Right atrium auricular region (tissue), 2 donors: ENCODE measurements at places on chromosomes 7 and 10.

DNA sequence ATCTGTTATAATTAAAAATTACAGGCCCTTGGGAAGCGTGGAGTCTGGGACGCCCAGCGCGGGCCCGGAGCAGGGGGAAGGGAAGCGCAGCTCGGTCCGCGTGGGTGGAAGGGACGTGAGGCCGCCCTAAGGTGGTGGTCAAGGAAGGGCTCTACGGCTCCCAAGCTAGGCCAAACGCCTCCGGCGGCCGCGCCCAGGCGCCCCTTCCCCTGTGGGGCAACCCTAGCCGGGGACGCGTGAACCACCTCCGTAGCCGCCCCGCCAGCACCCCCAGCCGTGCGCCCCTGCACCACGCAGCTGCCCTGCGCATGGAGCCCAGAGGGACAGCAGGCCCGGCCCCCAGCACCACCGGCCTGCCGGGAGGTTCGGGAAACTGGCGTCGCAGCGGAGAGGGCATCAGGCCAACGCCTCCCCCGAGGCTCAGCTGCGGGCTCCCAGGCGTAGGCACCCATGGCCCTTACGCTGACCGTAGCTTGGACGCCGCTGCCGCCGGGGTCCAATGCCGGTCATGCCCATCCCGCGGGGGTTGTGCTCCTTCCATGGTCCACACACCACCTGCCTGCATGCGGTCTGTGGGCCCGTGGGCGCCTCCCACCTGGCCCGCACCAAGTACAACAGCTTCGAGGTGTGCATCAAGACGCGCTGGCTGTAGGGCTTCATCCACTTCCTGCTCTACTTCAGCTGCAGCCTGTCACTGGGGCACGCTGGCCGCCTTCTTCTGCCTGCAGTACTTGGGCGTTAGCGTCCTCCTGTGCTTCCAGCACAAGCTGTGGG is 166.7 kb downstream of the SEPTIN7 start:
- no peak for DNase-seq

DNA sequence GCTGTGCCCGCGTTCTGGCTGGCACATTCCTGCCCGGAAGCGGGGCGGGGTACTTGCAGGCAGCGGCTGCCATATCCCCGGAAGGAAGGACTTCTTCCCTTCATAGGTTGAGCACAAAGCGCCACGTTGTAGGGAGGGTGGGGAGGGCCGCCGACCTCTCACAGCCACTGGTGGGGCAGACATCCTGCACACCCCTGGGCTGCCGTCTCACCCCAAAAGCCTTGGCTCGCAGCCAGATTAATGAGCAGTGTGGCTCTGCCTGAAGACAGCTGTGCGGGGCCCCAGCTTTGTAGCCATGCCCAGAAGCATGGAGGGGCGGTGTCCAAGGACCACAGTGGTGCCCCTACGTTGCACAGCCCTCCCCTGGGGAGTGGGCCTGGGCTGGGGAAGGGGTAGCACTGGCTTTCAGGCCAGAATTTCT is 54.3 kb upstream of the DPYSL4 start:
- no peak for DNase-seq

DNA sequence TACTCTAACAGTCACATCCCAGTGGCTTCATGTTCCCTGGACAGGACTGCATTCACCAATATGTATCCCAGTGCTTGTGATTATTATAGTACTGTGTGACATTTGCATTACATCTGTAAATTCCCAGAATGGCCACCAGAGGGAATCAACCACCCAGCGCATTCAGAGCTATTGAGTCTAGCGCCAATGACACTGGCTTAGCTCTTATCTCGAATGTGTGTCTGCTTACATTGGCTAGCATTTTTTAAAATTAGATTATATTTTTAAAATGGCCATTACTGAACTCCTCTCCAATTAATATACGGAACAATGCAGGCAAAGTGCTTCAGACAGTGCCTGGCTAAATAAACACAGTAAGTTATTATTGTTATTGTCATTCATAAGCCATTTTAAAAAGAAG is 36.3 kb downstream of the TRIL start:
- DNase-seq, result no peak

- DNase-seq, result no peak
These were observed 9.1 kb downstream of the TTYH3 start for GRCh38 chr7:2640846-2641316.

DNA sequence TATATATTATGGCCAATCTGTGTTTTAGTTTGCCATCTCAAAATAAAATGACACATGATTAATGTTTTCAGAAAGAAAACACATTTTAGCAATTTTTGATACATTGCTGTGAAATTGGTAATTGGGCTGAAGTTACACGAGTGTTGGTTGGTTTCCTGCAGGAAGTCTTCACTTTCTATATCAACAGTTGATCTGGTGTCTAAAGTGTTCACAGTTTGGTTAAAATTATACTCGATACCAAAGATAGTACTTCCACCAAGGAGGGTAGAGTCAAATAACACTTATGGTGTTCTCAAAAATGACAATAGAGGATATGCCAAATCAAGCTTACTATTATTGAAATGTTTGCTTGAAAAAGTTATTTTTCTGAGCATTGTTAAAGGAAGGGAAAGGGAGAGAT is 120.3 kb upstream of the GLCCI1 start:
- no peak for DNase-seq

- no peak for DNase-seq
These were observed 224.0 kb upstream of the PLXDC2 start for GRCh38 chr10:19592276-19592675.

- no peak for DNase-seq
These were observed 27.5 kb downstream of the PVRIG start for GRCh38 chr7:100247152-100247757.

GRCh38 chr7:90271753-90272152 is 26.8 kb downstream of the CFAP69 start:
- no peak for DNase-seq

GRCh38 chr10:120335553-120335952 is 121.5 kb upstream of the PLPP4 start:
- DNase-seq, result no peak

- DNase-seq, result no peak
These were observed 14.5 kb upstream of the FAM13C start for GRCh38 chr10:59376846-59377245.

GRCh38 chr7:121604627-121605316 is 208.7 kb upstream of the FAM3C start:
- DNase-seq, result no peak

- DNase-seq, result no peak
These were observed 171.5 kb upstream of the TCF7L2 start for GRCh38 chr10:112778579-112778978.

DNA sequence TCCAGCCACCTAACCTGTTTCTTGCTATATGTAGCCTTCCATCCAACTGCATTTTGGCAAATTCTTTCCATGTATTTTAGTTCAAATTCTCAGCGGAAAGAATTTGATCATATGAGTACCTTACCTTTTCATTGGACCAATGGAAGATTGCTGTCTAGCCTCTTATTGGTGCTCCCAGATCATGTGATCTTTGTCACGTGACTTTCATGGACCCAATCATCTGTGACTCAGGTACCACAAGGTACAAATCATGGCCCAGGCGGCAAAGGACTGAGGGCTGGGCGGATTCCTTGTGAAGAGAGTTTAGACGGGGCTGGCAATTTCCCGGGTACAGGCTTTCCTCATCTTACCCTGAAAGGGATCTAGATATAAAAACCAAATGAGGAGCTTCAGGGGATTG is 85.9 kb upstream of the TBX20 start:
- no peak for DNase-seq

DNA sequence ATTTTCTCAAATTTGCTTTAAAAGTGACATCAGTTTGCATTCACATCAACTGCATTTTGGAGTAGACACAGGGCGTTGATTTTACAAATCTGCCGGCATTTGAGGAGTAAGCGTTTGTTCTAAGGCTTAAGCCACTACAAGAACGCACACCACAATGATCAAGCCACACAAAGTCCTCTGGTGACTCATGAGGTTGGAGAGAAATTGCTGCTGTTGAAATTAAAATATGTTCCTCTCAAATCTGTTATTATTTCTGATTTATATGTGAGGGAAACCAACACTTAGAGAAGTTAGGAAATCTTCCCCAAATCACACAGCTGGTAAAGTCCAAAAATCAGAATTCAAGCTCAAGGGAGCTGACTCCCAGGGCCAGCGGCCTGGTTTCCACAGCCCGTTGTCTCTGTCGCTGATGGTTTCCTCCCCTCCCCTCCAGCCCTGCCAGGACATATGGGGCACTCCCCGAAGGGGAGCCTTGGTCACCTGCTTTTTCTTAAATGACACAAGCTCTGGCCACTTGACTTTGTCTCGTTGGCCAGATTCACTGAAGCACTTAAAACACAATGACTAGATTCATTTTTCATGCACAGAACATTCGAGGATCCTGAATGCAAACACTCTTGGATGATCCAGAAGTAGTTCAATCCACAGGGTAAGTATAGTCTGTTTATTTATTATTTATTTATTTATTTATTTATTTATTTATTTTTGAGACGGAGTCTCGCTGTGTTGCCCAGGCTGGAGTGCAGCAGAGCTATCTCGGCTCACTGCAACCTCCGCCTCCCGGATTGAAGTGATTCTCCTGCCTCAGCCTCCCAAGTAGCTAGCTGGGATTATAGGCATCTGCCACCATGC is 29.2 kb upstream of the KLF6 start:
- no peak for DNase-seq

DNA sequence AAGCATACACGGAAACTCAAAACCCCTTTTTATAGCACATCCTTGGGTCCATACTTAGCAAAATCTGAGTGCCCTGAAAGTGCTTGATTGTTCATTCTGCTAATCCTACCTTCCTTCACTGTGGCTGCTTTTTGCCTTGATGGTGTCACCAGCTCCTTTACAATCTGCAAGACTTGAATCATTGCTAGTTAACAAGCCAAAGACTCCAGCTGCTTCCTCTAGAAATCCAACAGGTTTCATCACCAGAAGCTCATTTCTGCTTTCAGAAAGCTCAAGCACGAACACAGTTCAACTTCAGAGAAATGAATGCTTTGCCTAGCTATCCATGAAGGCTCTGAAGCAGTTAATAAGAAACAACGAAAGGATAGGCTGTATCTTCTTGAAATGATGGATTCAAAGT is 38.0 kb downstream of the USP6NL start:
- no peak for DNase-seq

DNA sequence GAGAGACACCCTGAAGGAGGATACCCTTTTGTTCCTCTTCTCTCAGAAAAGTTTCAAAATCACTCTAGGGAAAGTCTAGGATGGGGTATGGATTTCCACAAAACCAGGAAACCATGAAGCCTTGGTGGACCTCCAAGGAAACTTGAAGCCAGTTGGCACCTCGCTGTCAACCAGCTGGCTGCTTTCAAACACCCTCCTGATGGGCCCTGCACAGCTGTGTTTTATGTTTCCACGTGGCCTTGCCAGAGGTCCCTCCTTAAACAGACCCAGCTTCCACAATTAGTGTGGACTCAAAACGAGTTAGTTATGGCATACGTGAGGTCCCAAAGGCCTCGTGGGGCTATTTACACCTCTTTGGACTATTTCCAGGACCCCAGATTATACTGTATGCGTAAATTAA is 5.9 kb downstream of the PPP1R3A start:
- no peak for DNase-seq

- DNase-seq, result no peak
These were observed 121.1 kb downstream of the WDR11 start for GRCh38 chr10:120972259-120972658.

DNA sequence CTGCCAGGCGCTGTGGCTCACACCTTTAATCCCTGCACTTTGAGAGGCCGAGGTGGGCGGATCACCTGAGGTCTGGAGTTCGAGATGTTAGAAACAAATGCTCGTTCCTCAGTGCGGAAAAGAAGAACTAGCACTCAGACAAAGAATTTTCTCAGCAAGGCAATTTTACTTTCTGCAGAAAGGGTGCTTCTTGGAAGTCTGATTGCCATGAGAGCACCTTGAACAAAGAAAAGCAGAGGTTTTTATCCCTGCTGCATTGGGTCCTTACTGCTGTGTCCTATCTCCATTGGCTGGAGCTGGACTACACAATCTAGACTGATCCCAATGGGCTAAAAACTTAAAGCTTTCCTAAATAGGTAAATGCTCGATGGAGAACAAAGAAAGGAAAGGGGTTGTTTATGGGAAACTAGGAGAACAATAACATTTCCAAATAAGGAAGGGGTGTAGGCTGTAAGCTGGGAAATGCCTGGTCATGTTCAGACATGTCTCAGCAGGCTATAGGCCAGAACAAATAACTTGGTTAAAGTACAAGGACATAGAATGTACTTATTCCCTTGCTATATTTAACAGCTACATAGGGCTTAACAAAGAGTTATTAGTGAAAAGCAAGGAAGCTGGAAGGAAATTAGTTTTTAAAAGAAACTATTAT is 26.1 kb upstream of the ACTR3B start:
- no peak for DNase-seq

GRCh38 chr7:46233585-46234329 is 312.7 kb upstream of the IGFBP3 start:
- DNase-seq, result no peak

- DNase-seq, result no peak
These were observed 26.2 kb downstream of the TASOR2 start for GRCh38 chr10:5710859-5711258.

- no peak for DNase-seq
These were observed 2.0 kb downstream of the ZSCAN25 start for GRCh38 chr7:99618726-99619125.

GRCh38 chr10:63645195-63645594 is 124.0 kb downstream of the REEP3 start:
- no peak for DNase-seq
